ENCODE measurements at places on chromosomes 7 and 10. TPM values are rescaled to one million over a fixed set of nuclear protein-coding genes. Genes with fewer than 3 reads are reported as not detected.

GRCh38 chr7:2470204-2471021, 5.8 kb downstream of the GRIFIN start:
- DNase-seq, result no peak

DNA sequence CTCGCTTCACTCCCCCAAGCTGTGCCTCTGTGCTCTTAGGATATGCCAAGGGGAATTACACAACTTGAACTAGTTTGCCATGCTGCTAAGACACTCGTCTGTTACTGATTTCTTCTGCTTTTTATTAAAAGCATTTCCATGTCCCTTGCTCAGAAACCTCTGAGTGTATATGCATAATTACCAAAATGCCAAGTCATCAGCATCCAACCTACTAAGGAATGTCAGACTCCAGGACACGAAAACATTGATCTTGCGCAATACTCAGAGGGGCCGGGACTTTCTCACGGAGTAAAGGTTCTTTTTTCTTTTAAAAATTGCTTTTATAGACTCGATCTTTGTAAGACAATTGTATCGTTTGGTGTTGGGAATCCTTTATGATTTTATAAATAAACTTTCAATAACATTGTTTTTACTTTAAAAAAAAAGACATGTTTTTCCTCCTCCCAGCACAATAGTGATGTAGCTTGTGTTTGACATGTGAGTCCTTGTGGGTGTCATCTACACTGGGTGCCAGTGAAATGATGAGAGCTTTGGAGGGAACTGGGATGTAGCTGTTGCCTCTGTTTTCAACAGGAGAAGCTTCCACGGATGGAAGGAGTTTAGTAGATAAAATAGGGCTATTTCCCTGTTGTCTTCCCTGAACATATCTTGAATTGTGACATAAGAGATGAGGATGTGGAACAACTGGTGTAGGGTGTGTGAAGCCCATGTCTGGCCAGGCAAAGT, 43.6 kb downstream of the CNNM1 start:
- no peak for DNase-seq

- no peak for DNase-seq
These were observed 58.6 kb upstream of the GSAP start for GRCh38 chr7:77474756-77475155.

GRCh38 chr7:83178066-83178465, 15.4 kb upstream of the PCLO start:
- no peak for DNase-seq

GPR141 gene
- 2.5 TPM for total RNA-seq
